COR-L47 (cell line): ENCODE measurements at places on chromosomes 12 and 14.
A peak's percentile ranks its signal among the peaks of the same experiment; 100 is the strongest.

GRCh38 chr12:106362971-106363370 is 5.4 kb downstream of the POLR3B start:
- no peak for DNase-seq

GRCh38 chr14:103109535-103110441 is 13.5 kb upstream of the TNFAIP2 start:
- no peak for DNase-seq

DNA sequence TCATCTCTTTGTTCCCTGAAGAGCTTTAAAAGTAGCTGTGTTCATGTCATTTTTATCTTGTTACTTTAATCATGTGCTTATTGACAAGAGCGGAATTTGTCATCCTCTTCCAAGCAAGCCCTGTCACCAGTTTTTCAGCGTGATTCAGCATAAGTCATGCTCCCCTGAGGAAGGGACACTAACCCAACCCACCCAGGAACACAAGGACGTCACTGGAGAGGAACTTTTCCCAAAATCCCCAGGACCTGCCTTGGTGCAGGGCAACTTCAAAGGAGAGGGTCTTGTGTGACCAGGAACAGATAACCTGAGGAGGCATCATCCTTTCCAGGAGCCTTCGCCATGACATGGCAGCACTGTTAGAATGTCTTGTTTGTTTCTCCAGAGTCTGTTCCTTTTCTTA is 107.1 kb upstream of the DIO3 start:
- DNase-seq: no peak

GRCh38 chr12:121908702-121909101 is 9.7 kb upstream of the CFAP251 start:
- no peak for DNase-seq

DNA sequence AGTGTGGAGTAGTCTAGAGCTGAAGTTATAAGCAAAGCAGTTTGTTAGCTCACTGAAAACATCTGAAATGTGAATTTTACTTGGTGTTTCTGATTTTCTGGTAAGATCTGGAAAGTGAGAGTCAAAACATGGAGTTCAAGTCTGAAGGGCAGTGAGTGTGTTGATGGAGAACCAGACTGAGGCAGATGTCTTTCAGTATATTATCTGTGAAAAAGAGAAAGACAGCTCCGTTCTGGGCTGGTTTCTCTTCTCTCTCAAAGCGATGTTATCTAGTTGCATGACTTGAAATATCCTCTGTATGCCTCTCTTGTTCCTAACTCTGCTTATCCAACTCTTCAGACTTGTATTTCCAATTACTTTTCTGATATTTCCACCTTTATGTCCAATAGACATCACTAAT is 381.9 kb upstream of the RGS6 start:
- DNase-seq: no peak

DNA sequence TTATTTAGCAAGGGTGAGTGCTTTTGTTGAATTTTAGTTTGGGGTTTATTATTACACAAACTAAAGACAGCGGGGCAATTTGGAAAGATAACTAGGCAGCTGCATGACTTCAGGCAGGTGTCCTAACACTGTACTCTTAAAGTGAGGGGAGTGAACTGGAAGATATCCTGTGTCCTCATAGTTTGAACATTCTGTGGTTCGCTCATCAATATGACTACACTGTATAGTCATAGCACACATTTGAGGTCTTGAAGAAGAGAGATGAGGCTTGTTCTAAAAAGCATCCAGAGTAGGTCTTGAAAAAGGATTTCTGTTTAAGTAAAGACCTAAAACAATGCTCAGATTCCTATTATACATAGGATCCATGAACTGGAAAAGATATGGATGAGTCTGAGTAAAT is 1.7 kb upstream of the MAP3K9 start:
- no peak for DNase-seq

GRCh38 chr12:22431693-22432251 is 97.3 kb upstream of the ST8SIA1 start:
- no peak for DNase-seq

GRCh38 chr12:127619869-127620734 is 646.9 kb upstream of the TMEM132C start:
- DNase-seq: no peak

DNA sequence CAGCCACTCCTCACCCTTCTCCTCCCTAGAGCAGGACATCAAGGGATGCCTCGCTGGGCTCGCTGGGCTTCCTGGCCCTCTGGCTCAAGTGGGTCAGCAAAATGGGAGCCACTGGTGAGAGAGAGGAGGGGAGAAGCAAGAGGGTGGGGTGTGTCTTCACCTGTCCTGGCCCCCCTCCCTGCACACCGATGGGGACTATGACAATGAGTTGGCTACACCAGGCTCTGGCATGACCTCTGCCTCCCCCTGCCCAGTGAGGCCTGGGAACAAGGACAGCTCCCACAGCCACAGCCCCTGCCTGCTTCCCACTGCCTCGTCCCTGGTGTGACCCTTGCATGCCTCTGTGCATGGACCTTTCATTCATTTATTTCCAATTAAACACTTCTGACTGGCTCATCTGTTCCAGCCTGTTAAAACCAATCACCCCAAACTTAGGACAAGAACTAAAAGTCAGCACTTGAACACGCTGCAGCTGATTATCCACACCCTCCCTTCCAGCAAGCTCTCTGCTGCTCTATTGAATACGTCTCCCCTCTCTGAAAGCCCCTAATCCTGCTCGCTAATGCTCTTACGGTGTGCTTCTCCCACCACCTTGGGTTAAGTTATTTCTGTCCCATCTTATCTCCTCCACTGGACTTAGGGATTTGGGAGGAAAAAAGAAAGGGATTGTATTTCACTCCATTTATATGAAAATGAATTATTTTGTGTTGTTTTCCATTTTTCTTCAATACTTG is 5.8 kb upstream of the PPP2R5C start:
- no peak for DNase-seq

GRCh38 chr12:89225401-89225800 is 126.9 kb downstream of the DUSP6 start:
- no peak for DNase-seq

- DNase-seq: no peak
Measured at GRCh38 chr12:26125400-26126339, 833 bp upstream of the BHLHE41 start.

DNA sequence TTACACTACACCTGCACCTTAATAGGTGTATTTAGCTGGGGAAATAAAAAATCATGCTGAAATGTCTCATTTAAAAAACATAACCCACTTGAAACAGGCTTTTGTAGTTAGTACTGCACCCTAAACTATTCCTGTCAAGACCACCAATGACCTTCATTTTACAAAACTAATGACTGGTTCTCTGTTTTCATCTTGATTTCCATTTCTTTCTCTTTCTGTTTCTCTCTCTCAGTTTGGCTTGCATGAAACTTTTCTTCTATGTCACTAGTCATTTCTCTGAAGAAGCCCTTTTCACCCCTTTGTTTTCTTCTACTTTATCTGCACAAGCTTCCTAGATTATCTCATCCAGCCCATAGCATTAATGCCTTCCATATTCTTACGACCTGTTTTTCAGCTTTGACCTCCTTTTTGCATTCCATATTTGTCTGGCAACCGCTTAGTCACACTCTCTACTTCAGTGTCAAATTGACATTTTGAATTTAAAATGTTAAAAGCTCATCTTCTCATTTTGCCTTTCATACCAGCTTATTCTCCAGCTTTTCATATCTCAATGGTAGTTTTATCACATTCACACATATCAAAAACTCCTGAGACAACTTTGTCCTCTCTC is 32.7 kb upstream of the KLRF1 start:
- no peak for DNase-seq

- DNase-seq: no peak
Measured at GRCh38 chr12:14779834-14780233, 23.4 kb downstream of the WBP11 start.

- DNase-seq: no peak
Measured at GRCh38 chr12:101768781-101769180, 29.5 kb upstream of the SYCP3 start.

DNA sequence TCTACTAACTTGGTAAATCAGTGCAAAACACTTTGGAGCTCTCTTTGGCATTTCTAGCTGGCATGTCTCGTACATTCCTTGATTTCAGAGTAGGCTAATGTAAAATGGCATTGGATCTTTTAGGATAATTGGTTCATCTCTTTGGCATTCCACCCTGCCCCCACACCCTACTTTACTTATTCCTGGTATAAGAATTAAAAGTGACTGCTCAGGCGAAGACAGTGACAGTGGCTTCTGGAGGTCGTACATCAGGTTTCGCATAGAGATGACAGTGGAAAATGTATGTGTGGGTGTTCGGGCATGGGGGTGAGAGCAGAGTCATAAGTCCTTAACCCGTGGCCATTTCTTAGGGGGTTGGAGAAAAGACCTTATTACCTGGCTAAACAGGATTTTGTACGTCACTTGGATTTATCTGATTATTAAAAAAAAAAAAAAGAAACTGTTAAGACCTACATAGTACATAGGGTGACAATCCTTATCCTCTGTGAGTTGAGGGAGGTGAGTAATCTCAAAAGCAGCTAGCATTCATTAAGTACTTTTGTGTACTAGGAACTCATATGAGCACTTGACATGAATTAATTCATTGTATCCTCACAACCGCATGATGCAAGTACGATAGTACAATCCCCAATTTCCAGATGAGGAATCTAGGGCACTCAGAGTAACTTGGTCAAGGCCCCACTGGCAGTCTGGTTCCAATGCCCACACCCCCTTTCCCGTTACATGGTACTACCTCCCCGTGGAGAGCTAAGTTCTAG is 22.4 kb upstream of the KCNK13 start:
- no peak for DNase-seq

GRCh38 chr14:78836777-78837176 is 666.6 kb downstream of the NRXN3 start:
- DNase-seq: peak; percentile 76

DNA sequence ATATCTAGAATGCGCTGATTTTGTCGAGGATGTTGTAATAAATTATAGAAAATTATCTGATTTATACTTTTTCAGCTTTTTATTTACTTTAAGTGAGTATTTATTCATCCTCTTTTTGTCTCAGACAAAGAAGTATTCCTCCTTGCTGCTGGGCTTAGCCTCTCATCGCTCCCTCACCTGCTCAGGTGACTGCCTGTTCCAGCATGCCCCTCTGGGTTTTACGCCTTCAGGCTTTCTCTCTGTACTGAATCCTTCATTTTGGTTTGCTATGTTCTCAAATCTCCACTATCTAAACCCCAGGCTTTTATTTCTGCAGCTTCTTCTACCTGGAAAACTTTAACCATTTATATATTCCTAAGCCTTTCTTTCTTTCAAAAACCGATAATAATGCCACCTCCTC is 1650.9 kb upstream of the SEL1L start:
- DNase-seq: no peak

GRCh38 chr14:101830271-101830670 is 68.8 kb downstream of the PPP2R5C start:
- DNase-seq: no peak

- peak; percentile 8 for DNase-seq
Measured at GRCh38 chr12:7144414-7145120, 14.4 kb downstream of the CLSTN3 start.

- no peak for DNase-seq
Measured at GRCh38 chr14:99229654-99230207, 42.3 kb downstream of the BCL11B start.

GRCh38 chr14:22515929-22516328 is 73.1 kb downstream of the DAD1 start:
- DNase-seq: no peak

- DNase-seq: no peak
Measured at GRCh38 chr14:105854600-105855245, 328.3 kb downstream of the TMEM121 start.

- peak; percentile 20 for DNase-seq
Measured at GRCh38 chr12:44015333-44015941, 179.6 kb downstream of the TMEM117 start.

DNA sequence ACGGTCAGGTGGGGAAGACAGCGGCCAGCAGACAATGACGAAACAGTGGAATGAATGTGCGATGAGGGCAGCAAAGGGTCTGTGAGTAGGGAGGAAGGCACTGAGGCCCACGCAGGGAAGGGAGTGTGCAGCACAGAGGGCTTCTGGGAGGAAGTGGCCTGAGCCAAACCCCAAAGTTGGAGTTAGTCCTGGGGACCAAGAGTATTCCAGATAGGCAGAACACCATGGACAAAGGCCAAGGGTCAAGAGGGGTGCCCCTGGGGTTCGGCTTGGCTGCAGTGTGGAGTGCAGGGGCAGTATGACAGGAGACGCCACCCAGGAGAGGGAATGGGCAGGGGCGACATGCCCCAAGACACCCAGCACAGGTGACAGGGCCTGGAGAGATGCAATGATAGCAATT is 58.8 kb downstream of the CHGA start:
- no peak for DNase-seq

- DNase-seq: no peak
Measured at GRCh38 chr12:93682846-93683261, 5.7 kb downstream of the CRADD start.

DNA sequence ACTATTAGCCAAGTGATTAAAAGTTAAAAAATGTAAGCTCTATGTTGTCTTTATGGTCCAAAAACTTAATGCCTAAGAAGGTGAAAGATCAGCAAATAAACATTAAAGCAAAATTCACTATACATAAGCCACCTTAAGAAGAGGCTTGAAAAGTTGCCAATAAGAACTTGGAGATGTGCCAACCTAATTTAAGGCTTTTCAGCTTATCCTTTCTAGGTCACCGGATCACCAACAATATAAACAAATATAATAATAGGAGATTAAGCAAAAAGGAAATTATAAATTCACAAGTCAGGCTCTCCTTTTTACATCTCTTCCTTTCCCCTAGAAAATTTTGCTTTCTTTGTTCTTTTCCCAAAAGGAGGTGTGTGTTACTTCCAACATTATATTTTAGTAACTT is 30.9 kb downstream of the SLC2A3 start:
- peak; percentile 3 for DNase-seq

- peak; percentile 11 for DNase-seq
Measured at GRCh38 chr14:30496852-30497251, 62.1 kb upstream of the G2E3 start.

- peak; percentile 94 for DNase-seq
Measured at GRCh38 chr12:103929046-103929783, 995 bp upstream of the HSP90B1 start.

GRCh38 chr14:20493634-20494033 is 11.7 kb upstream of the RNASE10 start:
- no peak for DNase-seq

- DNase-seq: no peak
Measured at GRCh38 chr12:24111086-24111485, 161.6 kb upstream of the SOX5 start.

DNA sequence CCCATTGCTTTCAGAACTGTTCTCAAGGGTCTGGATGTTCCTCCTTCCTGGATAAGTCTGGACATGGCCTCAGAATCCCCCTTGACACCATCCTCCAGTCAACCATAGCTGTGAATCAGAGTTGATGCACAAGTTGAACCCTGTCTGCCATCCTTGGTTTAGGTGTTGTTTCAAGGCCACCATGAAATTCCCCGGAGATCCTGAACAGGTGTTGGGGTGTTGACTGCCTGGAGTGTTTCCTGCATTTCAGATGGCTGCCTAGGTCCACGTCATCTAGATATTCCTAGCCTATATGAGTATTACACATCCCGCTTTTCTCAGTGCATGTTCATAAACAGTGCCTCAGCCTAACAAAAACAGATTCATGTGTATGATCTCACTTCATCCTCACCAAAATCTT is 86.7 kb upstream of the PWP1 start:
- DNase-seq: no peak
